ENCODE measurements at places on chromosomes 12 and 14.

GRCh38 chr14:73058922-73059673 is 764 bp downstream of the RBM25 start:
- DNase-seq: peak; percentile 17

- no peak for DNase-seq
Measured at GRCh38 chr12:109743076-109743910, 29.7 kb downstream of the FAM222A start.

- DNase-seq: no peak
Measured at GRCh38 chr12:104345234-104346066, 41.9 kb downstream of the EID3 start.

GRCh38 chr14:54674046-54674741 is 107.3 kb downstream of the SAMD4A start:
- peak; percentile 42 for DNase-seq

DNA sequence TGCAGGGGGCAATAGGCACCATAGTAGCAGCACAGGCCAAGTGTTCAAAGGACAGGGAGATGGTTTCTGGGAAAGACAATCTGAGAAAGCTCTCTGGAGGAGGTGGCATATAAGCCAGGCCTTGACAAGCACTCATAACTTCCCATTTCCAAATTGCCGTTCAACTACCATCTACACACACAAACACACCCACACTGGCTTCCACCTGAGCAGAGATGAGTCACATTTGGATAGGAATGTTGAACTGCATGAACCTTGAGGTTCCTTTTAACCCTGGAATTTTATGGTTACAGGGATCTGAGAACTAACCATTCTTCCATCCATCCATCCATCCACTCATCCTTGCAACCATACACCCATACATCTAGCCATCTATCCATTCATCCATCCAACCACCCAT is 86.6 kb downstream of the KSR2 start:
- no peak for DNase-seq

DNA sequence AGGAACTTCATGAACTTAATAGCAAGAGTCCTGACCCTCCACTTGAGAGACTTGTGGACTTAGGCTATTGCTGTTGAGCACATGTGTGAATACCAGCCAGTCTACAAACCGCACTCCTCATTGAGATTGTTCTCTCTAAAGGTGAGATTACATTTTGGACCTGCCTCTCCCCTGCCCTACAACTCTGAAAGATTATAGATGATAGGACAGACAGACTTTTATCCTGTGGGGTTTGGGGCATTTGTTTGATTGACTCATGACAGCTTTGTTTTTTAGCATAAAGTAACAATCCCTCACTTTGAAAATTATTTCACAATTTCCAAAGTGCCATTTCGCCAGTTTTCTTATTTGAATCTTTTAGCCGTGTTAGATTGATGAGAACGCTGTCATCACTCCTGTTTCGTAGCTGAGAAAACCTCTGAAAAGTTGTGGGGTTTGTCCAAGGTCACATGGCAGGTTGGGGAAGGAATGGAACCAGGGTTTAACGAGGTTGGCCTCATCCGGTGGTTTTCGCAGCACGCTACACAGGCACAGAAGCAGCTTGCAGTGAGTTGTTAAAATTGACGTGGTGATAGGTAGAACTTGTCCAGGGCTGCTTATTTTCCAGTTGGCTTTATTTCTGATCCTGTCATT is 836 bp downstream of the EVL start:
- peak; percentile 91 for DNase-seq

All from activated CD4-positive, alpha-beta T cell treated with anti-CD3 and anti-CD28 coated beads, Interleukin-2, Interleukin-4, amounts not matched to agents 100 ng/mL and 50 ng/mL, durations not matched to agents 16 hours and 8 hours (primary cell).